Epithelial cell of alveolus of lung (primary cell): ENCODE measurements at places on chromosomes 6 and 20. TPM values are rescaled to one million over a fixed set of nuclear protein-coding genes. Genes with fewer than 3 reads are reported as not detected.

RCAN2 gene
- total RNA-seq, result 5.3 and 5.9 TPM in 2 replicates

C20orf204 gene
- total RNA-seq, result 0.13 and 2.0 TPM in 2 replicates

C20orf202 gene
- not detected in 2 replicates for total RNA-seq

MEA1 gene
- 43.7 and 94.3 TPM in 2 replicates for total RNA-seq

POM121L2 gene
- total RNA-seq, result not detected in 2 replicates

TCF21 gene
- total RNA-seq, result 5.6 and 119 TPM in 2 replicates

HLA-DQA2 gene
- not detected in 2 replicates for total RNA-seq

RPN2 gene
- total RNA-seq, result 185 and 345 TPM in 2 replicates

NKX2-4 gene
- not detected in 2 replicates for total RNA-seq

GHRH gene
- not detected in 2 replicates for total RNA-seq

C6orf52 gene
- total RNA-seq, result 3.9 TPM in 1 of 2 replicates, not detected in the other

CST1 gene
- total RNA-seq, result 5.9 and 171 TPM in 2 replicates

KCNB1 gene
- under 0.01 TPM in 1 of 2 replicates, not detected in the other for total RNA-seq
